ENCODE measurements at places on chromosomes 16 and 17.
A peak's percentile ranks its signal among the peaks of the same experiment; 100 is the strongest.

GRCh38 chr16:31064882-31065461, 9.1 kb downstream of the ZNF668 start:
- no peak for DNase-seq

- no peak for DNase-seq
These were observed 52.0 kb downstream of the LDHD start for GRCh38 chr16:75064403-75065148.

GRCh38 chr16:7380911-7381310, 48.3 kb downstream of the RBFOX1 start:
- no peak for DNase-seq

DNA sequence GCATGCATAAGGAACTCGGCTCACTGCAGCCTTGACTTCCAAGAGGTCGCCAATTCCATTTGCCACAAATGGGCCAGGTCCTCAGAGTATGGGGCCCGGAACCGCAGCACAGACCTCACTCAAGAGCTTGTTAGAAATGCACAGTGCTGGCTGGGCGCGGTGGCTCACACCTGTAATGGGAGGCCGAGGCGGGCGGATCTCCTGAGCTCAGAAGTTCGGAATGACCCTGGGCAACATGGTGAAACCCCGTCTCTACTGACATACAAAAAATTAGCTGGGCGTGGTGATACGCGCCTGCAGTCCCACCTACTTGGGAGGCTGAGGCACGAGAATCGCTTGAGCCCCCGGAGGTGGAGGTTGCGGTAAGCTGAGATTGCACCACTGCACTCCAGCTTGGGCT, 19.6 kb upstream of the N4BP1 start:
- DNase-seq, result peak; percentile 53

- DNase-seq, result no peak
These were observed 5.0 kb upstream of the CCL8 start for GRCh38 chr17:34314279-34314678.

DNA sequence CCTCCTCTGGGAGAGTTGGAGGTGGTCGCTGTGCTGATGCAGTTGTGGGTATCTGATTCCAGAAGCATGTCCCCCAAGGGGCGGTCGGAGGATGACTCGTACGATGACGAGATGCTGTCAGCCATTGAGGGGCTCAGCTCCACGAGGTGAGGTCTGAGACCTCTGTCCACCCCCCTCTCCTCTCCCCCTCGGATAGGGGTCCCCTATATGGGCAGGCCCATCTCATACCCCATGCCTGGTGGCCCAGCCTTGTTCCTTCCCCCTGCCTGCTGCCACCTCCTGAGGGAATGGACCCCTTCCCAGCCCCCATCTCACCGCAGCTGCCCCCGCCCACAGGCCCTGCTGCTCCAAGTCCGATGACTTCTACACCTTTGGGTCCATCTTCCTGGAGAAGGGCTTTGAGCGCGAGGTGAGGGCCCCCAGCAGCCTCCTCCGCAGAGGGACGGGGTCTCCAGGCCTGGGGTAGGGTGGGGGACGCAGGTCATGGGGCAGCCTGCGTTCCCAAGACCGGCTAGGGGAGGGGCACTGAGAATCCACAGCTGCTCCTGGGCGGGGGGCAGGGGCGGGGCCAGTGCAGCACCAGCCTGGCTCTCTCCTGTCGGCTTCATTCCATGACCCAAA, 39.2 kb downstream of the ADCY7 start:
- peak; percentile 59 for DNase-seq

DNA sequence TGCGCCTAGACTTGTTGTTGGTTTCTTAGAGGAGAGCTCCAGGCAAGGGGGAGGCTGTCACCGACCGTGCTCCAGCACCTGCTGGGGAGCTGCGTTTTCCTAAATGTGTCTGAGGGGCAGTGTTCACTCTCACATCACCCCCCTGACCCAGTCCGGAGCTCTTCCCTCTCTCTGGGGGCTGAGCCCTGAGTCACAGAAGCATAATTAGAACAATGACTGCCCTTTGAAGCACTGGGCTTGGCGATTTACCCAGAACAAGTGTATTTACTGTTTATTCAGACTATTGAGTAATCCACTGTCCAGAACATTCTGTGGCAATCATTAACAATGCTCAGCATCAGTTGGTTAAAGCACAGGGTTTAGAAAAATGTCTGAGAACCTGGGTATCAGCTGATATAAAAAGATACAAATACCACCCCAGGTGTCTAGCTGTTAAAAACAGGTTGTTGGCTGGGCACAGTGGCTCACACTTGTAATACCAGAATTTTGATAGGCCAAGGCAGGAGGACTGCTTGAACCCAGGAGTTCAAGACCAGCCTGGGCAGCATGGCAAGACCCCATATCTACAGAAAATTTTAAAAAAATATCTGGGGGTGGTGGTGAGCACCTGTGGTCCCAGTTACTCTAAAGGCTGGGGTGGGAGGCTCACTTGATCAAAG, 8.1 kb downstream of the CES4A start:
- no peak for DNase-seq

GRCh38 chr16:4924593-4925292, 12.2 kb downstream of the PPL start:
- DNase-seq, result peak; percentile 90

DNA sequence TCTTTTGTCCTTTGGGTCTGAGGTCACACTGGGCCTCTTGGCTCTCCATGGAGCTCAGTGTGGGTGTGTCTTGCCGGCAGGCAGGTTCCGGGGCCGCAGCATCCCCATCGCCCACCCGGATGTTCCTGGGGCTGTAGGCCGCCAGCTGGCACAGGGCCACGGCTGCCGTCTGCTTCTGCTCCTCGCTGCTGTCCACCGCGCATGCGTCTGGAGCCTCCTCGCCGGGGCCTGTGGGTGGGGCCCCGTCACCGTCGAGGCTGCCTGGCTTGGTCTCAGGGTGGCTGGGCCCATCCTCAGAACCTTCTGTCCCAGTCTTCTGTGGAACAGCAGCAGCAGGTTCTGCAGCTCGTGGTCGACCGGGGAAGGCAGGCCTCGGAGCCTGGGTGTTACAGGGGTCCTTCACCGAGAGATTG, 9.6 kb downstream of the ZNF750 start:
- no peak for DNase-seq

GRCh38 chr17:351449-351738, 1.2 kb downstream of the RPH3AL start:
- no peak for DNase-seq

GRCh38 chr16:58027916-58028455, 2.4 kb downstream of the MMP15 start:
- no peak for DNase-seq

DNA sequence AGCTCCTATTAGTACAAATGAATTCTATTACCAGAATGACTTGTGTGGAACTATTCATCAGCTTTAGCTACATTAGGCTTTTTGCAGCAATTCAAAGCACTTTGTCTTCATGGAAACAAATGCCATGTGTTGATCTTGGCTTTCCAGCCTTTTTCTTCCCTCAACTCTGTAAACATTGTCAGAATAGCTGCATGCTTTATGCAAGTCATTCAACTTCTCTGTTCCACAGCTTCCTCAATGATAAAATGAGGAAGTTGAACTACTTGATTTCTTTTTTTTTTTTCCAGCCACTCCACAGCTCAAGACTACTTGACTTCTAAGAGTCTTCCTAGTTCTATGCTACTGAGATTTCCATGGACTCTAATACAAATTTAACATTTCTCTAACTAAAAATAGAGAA, 41.1 kb downstream of the KIAA0753 start:
- DNase-seq, result no peak

- DNase-seq, result no peak
These were observed 36.4 kb downstream of the CLEC16A start for GRCh38 chr16:10980813-10981212.

DNA sequence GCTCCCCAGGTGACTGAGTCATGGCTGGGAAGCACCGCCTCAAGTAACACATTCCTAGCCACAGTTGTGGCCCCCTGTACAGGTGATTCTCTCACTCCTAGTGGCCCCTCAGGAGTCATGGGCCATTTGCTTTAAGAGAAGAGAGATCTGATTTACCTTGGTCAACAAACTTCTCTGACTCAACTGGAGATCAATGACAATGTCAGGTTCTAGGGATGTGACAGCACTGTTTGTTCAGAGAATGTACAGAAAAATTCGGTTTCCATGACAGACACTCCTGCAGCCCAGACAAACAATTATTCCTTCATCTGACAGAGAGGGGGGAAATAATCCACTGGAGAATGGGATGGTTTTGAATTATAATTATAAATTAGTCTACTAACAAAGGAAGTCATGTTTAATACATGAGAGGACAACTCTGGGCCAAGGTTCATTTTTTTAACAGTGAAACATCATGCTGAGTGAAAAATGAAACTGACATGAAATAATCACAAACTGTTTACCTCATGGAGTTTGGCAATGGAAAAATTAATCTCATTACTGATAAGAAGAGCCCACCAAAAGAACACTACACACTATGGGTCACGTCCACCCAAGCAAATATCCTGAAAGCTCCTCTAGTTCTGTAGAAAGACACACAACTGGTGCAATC, 9.7 kb downstream of the ERN1 start:
- no peak for DNase-seq

DNA sequence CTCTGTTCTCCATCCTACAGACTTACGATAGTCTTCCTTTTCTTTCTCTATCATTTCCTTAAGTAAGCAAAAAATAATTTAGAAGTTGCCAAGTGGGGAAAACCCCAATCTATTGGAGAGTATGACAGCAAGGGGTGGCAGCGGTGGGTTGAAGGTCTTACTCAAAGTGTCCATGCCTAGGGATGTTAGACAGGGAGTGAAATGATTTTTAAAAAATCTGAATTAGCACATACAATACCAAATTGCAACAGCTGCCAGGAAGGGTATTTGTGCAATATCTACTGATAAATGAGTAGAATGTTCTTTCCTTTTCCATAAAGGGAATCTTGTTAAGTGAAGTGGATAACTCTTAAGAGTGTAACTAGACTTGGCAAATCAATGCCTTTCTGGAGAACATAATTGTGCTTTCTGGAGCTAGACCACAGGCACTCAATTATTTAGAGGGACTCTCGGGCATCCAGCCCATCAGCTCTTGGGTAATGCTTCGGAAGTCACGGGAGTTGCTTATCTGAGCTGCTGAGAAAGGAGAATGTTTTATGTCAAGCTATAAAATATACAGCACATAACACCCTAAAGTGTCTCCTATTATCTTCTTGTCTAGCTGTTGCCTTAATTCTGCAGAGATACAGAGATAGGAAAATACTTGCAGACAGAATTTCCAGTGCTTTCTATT, 151.5 kb downstream of the KCNJ2 start:
- no peak for DNase-seq

DNA sequence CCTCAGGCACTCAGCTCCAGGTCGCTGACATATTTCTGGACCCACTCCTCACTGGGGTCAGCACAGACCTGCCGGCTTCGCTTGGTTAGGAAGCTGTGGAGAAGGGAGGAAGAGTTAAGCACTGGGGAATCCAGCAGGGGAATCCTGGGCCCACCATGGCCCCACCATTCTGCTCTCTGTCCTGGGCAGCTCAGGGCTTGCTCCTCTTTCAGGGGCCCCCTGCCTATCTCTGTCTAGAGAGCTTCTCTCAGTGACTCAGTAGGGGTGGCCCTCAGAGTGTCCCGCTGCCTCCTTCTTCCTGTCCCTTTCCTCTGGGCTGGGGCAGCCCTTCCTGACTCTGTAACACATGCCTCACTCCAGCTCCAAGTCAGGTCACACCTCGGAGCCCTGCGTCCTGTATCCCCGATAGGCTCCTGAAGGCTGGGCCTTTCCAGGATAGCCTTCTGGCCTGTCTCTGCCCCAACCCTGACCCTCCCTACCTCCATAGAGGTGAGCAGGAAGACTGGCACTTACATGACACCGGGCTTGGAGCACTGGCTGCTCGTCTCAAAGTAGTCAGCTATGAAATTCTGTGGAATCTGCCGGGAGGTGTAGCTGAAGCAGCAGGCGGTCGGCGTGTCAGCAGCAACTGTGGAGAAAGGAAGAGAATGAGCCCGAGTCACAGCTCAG, 1.1 kb downstream of the CCL3 start:
- no peak for DNase-seq

GRCh38 chr17:82235775-82236141, 6.9 kb downstream of the SLC16A3 start:
- DNase-seq, result no peak

DNA sequence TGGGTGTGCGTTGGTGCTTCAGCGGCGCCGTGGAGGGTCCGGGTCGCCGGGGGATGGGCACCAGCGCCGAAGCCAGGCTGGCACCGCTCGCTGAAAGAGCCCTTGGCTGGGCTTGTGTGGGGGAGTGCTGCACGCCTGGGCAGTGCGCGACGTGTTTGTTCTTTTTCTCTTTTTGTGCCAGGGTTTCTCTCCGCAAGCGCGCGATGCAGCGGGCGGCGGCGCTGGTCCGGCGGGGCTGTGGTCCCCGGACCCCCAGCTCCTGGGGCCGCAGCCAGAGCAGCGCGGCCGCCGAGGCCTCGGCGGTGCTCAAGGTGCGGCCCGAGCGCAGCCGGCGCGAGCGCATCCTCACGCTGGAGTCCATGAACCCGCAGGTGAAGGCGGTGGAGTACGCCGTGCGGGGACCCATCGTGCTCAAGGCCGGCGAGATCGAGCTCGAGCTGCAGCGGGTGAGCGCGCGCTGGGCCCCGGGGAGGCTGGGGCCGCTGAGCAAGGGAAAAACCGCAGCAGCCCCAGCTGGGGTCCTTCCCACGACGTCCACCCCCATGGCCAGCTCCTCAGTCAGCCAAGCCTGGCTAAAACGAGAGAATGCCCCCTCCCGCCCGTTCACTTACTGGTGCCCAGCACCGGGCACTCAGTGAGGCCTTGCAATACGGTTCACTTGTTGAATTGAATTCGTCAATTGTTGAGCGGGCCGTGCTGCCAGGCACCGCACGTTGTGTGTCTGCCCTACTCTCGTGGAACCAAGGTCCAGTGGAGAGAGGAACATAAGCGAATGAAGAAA, 541 bp downstream of the GPT2 start:
- DNase-seq, result no peak

GRCh38 chr17:48646183-48647102, 20.3 kb upstream of the HOXB9 start:
- DNase-seq, result no peak

DNA sequence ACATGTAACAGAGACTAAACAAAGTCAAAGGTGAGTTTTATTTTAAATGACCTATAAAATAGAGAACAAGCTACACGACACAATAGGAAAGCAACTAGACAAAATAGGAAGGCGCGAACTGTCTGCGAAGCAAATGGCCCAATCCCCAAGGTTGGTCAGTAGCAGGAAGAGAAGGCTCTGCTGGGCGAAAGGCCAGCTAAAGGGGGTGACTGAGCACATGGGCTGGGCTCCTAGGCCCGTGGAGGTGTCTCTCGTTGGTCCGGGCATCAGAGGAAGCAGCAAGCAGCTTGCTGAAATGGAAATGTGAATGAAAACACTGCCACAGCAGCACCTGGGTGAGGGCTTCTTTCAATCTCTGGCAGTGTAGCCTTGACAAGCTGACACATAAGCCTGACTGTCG, 129.4 kb downstream of the ZNF778 start:
- no peak for DNase-seq

DNA sequence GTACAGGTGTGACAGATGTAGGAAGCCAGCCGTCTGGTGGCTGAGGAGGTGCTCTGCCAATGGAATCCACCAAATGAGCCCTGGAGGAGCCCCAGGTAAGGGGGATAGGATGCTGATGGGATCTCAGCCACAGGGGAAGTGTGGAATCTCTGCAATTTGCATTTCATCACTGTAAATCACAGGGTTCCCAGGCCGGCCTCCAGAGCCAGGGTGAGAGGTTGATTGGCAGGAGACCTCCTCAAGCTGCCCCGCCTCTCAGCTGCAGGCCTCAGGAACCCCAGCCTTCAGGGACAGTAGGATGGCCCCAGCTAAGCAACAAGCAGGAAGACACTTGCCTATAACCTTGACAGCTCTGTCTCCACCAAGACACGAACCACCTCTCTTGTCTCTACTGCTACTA, 39.4 kb downstream of the RTN4RL1 start:
- no peak for DNase-seq

- DNase-seq, result peak; percentile 81
These were observed 639 bp downstream of the MIF4GD start for GRCh38 chr17:75270218-75270965.

Data from RWPE2 (cell line).